ENCODE measurements at places on chromosomes 4 and X. TPM values are rescaled to one million over a fixed set of nuclear protein-coding genes. Genes with fewer than 3 reads are reported as not detected.

DNA sequence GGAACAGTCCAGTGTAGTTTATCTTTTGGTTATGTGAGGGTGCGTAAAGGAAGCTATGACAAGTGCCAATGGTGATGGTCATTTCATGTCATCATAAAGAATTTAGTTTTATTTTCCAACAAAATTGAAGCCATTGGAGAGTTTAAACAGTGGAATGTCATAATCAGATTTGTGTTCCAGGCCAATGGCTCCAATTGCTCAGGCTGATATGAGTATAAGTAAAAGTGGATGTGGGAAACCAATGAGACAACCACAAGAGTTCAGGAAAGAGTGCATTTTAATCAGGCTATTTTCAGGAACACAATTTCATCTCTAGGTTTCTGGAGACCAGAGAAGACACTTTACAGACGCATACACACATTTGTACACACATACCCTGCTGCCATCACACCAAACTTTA, 20.7 kb downstream of the SPANXC start:
- no peaks in the 10 kb centered on the region for H3K27me3 ChIP-seq
- H3K27ac ChIP-seq: no peak overlapping the region
- no peaks in the 10 kb centered on the region for H3K36me3 ChIP-seq
- DNase-seq: no peak
- H3K4me3 ChIP-seq: no peak overlapping the region
- H3K4me1 ChIP-seq: no peaks in the 10 kb centered on the region

DNA sequence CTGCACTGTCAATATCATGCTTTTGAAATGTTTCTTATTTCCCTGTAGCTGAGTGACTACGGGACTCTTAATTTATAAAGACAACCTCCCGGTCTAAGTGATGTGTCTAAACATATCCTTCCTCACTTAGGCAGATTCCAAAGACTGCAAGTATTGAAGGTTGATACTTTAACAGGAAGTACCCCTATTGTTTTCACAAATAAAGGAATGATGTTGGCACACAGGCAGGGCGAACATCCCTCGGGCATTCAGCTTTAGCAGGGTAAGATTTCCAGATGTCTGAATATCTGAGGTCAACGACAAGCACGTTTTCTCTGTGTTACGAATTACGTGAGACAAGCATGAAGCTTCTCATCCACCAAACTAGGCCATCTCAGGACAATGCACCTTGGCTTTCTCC, 638.0 kb upstream of the FRG1 start:
- no peak for DNase-seq
- H3K27ac ChIP-seq: no peak overlapping the region
- no peaks in the 10 kb centered on the region for H3K4me1 ChIP-seq
- H3K4me3 ChIP-seq: no peak overlapping the region

DNA sequence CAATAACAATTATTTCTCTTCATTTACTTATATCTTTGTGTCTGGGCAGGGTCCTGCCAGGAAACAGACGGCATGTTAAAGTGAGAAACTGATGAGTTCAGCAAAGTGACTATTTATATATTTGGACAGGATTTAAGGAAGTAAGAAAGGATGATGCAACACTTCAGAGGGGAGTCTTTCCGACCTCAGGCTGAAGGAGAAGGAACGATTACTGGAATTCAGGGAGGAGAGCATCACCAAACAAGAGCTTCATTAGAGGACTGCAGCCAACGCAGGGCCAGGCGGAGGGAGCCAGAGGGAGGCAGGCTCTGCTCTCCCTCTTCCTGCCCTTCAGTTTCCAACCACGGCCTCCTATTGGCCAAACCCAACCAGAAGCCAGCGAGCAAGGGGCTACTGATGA, 1.5 kb upstream of the TLR7 start:
- no peak for DNase-seq
- H3K27me3 ChIP-seq: no peaks in the 10 kb centered on the region
- no peak overlapping the region for H3K27ac ChIP-seq
- no peaks in the 10 kb centered on the region for H3K4me1 ChIP-seq
- H3K4me3 ChIP-seq: no peak overlapping the region

DNA sequence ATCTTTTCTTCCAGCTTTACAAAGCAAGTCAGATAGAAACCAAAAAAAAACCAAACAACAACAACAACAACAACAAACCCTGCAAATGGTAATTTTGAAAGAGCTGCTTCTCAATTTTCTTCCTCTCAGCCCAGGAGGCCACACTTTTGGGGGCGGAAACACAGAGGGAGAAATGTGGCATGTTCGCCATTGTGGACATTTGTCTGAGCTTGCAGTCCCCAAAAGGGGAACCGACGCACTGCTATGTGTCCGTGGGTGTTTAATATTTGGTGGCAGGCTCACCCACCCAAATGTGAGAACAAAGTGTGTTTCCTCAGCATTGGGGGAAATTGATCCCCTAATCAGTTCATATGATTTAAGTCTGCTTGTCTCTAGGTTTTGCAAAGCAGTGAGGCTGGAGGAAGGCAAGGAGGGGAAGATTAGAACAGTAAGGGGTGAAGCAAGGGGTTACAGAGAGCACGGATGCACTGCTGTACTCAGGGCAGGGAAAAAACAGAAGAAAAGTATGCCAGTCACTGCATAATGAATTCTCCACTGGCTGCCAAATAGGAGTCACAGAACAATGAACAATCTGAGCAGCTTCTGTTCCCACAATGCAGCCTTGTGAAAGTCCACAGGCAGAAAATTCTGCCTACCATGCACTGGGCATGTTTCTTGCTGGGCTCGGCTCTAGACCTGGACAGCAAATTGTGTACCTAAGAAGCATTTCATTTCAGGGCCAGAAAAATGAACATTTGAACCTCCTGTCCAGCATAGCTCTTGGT, 74.7 kb upstream of the GPM6B start:
- no peak overlapping the region for H3K27ac ChIP-seq
- no peaks in the 10 kb centered on the region for H3K4me1 ChIP-seq
- H3K27me3 ChIP-seq: no peaks in the 10 kb centered on the region
- no peak for DNase-seq
- no peaks in the 10 kb centered on the region for H3K36me3 ChIP-seq
- no peak overlapping the region for H3K4me3 ChIP-seq

- no peaks in the 10 kb centered on the region for H3K27me3 ChIP-seq
- H3K36me3 ChIP-seq: no peaks in the 10 kb centered on the region
- H3K27ac ChIP-seq: peak overlapping the region; percentile 96
- peak overlapping the region; percentile 63 for H3K4me3 ChIP-seq
- peaks cover 4% of the 10 kb centered on the region for H3K4me1 ChIP-seq
- DNase-seq: peak; percentile 76
Measured at GRCh38 chrX:44873415-44874276, 658 bp downstream of the KDM6A start.

Gene FAM9B
- total RNA-seq: 0.52 TPM

All from upper lobe of right lung (tissue), 1 donor.